ENCODE measurements at places on chromosomes 2 and 18. TPM values are rescaled to one million over a fixed set of nuclear protein-coding genes. Genes with fewer than 3 reads are reported as not detected.

Gene APLF
- 3.5 TPM for total RNA-seq

Gene STRN
- total RNA-seq, result 24.0 TPM

Gene HYCC2
- total RNA-seq, result 24.7 TPM

Gene MARCHF4
- total RNA-seq, result not detected

DNA sequence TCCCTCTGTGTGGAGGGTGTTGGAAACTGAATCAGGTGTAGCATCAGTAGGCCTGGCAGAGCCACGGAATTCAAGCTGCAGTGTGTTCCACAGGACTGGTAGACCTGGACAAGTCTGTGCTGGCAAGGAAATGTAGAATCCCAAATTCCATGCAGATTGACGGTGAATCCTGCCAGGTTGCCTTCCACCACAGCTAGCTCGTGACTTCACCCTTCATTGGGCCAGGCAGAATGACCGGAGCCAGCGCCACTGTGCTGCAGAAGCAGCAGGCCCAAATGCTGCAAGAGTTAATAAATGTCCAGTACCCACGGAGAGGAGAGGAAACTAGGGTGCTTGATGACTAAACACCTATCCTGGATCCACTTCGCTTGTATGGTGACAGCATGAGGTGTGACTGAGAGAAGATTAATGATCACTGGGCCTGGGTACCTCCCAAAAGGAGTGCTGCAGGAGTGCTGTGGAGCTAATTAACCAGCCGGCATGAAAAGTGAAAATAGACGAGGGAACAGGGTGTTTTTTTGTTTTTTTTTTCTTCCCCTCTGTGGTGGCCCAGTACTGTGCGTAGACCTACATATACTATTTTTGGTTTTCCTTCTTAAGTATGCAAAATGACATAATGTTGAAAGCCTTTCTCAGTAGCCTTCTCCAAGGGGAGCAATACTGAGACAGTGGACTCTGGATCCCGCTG is 122.2 kb downstream of the TANC1 start:
- no peak overlapping the region for H3K4me3 ChIP-seq
- no peak for DNase-seq
- H3K27ac ChIP-seq, result peak overlapping the region; percentile 26
- H3K36me3 ChIP-seq, result peaks cover under 1% of the 10 kb centered on the region

GRCh38 chr2:173359231-173359630 is 4.6 kb downstream of the CDCA7 start:
- H3K4me1 ChIP-seq, result peaks cover 30% of the 10 kb centered on the region
- H3K36me3 ChIP-seq, result peaks cover 69% of the 10 kb centered on the region
- H3K27ac ChIP-seq, result no peak overlapping the region
- peak; percentile 33 for DNase-seq
- H3K4me3 ChIP-seq, result peak overlapping the region; percentile 2

DNA sequence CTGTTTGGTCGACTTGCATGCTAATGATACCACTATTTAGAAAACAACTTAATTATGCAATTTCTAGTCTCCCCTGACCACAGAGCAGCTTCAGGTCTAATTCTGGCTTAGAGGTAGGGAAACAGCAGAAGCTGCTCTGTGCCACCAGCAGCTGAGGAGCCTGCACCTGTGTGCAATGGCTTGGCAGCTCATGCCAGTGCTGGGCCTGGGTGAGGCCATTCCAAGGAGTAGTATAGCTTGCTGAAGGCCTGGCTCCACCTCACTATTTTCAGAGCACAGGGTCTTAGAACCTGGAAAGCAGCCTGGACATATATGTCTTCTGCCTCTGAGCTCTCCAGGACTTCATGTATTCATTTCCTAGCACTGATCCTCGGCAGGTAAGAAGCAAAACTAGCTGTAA is 62.8 kb downstream of the SPRED2 start:
- H3K27me3 ChIP-seq, result no peaks in the 10 kb centered on the region
- no peak overlapping the region for H3K27ac ChIP-seq
- DNase-seq, result no peak
- H3K36me3 ChIP-seq, result no peaks in the 10 kb centered on the region
